Transverse colon (tissue), 4 donors: ENCODE measurements at places on chromosomes 1 and 21. TPM values are rescaled to one million over a fixed set of nuclear protein-coding genes. Genes with fewer than 3 reads are reported as not detected.

MR1 gene
- 5.3 TPM for total RNA-seq

GRCh38 chr1:165524639-165525285 is 19.0 kb upstream of the LRRC52 start:
- DNase-seq, result no peak

DNA sequence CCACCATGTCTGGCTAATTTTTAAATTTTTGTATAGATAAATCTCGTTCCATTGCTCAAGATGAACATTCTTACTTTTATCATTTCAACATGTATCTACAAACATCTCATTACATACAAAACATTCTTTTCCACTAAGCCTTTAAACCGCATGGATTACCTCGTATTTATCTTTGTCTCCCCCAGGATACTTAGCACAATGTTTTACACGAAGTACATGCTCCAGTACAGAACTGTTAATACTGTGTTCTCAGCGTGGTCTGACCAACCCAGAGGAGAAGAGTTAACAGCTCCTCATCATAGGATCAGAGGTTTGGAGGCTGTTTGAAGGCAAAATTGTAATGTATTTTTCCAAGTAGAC is 7.4 kb downstream of the PIK3C2B start:
- DNase-seq, result no peak

DNA sequence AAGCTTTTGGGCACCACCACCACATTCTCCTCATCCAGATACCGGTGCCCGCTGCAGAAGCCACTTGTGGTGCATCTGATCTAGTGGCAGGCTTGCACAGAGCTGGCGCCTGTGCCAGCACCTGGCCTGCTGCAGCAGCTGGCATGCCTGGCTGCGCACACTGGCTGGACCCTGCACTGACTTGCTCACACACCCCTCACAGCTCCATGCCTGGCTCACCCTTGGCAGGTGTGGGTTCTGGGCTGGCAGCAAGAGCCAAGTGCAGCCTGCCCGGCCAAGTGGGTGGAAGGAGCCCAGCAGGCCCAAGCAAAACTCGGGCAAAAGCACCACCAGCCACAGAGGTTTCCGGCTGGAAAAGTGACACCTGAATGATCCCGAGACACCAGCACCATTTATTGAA is 315.7 kb upstream of the RRP15 start:
- no peak for DNase-seq
